ENCODE measurements at places on chromosomes 12 and 14.

DNA sequence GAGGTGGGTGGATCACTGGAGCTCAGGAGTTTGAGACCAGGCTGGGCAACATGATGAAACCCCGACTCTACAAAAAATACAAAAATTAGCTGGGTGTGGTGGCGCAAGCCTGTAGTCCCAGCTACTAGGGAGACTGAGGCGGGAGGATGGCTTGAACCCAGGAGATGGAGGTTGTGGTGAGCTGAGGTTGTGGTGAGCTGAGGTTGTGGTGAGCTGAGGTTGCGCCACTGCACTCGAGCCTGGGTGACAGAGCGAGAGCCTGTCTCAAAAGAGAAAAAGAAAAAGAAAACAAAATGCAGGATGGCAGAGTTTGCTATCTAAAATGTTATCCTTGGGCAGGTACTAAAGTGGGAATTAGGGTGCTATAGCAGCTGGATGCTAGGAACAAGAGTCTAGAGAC lies 10.8 kb upstream of the GPRC5A start:
- DNase-seq = no peak

DNA sequence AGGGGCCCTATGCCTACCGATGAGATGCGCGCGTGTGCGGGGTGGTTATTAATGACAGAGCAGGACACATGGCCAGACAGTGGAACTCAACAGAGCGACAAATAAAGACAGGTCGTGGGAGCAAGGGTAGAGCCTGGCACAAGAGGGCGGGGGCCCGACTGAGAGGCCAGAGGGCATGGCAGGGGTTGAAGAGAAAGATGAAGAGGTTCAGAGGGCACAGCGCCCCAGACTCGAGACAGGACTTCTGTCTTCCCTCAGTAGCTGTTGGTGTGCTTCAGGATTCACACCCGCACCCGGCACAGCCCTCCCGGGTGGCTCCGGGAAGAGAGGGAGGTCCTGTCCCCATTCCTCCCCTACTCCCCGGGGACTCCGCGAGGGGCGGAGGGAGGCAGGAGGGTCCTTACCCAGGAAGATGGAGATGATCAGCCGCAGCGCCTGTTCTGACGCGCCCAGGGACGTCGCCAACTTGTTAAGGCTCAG lies 366 bp downstream of the LPCAT3 start:
- no peak for DNase-seq

DNA sequence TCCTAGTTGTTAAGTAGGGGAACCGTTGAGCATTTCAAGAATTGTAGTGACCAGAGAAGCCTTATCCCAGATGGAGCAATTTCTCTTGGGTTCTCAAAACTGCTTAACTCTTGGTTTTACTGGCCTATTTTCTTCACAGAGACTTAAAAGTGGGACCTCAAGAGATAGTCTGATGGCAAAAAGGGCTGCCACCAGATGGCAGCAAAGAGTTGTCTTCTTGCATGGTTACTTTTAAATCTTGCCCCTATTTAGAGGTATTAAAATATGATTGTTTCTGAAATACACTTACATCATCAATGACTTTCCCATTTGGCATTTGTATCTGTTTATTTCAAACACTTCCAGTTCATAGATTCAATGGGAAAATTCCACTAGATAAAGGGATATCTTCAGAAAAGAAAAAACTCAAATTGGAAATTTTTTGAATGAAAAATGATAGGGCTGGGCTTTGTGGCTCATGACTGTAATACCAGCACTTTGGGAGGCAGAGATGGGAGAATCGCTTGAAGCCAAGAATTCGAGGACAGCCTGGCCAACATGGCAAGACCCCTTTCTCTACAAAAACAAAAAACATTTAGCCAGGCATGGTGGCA lies 69.9 kb upstream of the CNTN1 start:
- DNase-seq = no peak

- no peak for DNase-seq
Observed at GRCh38 chr12:71492604-71493003, 53.0 kb downstream of the LGR5 start.

- no peak for DNase-seq
Observed at GRCh38 chr12:56718149-56718548, 7.0 kb downstream of the NACA start.

GRCh38 chr14:73241481-73242165 lies 4.3 kb downstream of the PAPLN start:
- DNase-seq = no peak

- DNase-seq = no peak
Observed at GRCh38 chr12:56204275-56204674, 15.0 kb upstream of the SMARCC2 start.
